Cerebellar nuclear complex (tissue), 1 donor: ENCODE measurements at places on chromosomes 3 and 15.
A peak's percentile ranks its signal among the peaks of the same experiment; 100 is the strongest.

DNA sequence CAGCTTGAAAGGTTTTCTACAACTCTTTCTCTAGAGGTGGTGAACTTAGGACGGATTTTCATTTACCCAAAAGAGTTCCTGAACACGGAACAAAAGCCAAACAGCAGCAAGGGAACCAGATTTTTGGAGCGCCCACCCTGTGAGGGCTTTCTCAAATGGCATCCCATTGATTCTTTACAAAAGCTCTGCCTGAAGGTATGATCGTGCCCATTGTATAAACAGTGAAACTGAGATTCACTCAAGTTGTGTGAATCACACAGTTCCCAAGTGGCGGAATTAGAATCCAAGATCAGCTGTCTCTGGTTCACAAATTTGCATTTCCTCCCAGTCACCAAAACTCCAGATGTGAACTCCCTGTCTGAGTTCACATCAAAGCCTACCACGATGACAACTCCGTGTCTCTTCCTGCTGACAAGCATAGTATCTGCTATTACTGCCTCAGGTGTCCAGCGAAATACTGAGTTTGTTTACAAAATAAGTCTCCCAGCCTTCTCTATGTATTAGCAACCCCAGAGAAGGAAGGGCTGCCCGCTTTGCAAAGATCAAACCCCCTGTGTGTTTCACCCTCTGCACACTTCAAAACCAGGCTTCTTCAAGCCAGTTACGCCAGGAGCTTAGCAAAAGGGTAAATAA lies 235.9 kb upstream of the ST8SIA2 start:
- DNase-seq, result no peak

- no peak for DNase-seq
Observed at GRCh38 chr15:89231832-89232231, 10.5 kb upstream of the RLBP1 start.

- DNase-seq, result no peak
Observed at GRCh38 chr15:50940506-50940905, 32.0 kb downstream of the AP4E1 start.

- DNase-seq, result no peak
Observed at GRCh38 chr3:11434017-11434526, 161.9 kb downstream of the ATG7 start.

GRCh38 chr3:30581067-30581585 lies 25.3 kb upstream of the TGFBR2 start:
- DNase-seq, result no peak

- DNase-seq, result no peak
Observed at GRCh38 chr15:40985541-40986330, 32.5 kb downstream of the CHAC1 start.

DNA sequence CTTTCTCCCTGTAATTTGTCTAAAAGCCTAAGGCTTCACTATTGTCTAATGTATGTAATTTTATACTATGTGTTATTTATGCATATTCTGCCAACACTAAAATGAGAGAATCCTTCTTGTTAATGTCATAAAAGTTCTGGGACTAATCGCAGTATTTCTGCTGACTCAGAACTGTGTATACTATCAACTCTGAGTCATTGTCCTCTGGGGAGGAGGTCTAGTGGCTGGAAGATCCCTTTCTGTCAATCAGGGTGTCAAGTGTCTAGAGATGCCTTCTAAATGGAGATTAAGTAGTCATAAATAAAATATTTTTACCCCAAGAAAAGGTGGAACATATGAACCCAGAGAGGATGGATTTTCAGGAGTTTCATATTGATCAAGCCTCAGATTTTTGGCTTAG lies 473.4 kb downstream of the AGBL1 start:
- DNase-seq, result no peak

DNA sequence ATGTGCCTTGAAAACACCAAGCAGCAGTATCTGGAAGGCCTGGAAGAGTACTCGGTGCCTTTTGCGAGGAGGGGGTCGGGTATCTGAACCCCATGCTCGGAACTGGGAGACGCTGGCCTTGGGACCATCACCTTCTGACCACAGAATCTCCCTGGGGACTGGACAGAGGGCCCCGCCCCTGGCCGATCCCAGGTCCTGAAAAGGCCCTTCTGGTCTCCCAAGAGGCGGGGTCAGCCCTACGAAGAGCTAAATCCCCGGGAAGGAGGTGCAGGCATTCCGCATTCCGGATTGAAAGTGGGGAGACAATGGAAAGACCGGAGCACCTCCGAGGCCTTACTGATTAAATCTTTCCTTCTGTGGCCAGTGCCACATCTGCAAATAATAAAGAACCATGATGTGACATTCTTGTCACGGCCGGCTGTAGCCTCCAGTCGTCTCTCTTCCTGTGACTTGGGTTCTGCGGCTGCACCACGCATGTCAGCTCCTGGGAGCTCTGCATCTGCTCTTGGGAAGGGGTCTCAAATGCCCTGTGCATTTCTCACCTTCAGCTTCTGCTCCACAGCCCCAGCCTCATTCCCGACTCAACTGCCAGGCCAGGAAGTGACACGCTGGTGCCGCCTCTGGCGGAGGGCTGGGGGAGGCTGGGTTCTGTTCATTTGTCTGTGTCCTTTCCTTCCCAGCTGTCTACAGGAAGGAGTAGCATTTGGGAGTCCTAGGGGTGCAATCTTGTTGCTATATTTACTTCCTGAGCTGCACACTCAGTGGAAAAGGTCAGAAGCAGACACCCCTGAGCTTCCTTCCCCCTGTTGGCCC lies 173.5 kb downstream of the KLF13 start:
- DNase-seq, result no peak

- DNase-seq, result no peak
Observed at GRCh38 chr15:50339717-50340116, 15.3 kb downstream of the GABPB1 start.

GRCh38 chr15:75069301-75069925 lies 46.0 kb downstream of the PPCDC start:
- no peak for DNase-seq

DNA sequence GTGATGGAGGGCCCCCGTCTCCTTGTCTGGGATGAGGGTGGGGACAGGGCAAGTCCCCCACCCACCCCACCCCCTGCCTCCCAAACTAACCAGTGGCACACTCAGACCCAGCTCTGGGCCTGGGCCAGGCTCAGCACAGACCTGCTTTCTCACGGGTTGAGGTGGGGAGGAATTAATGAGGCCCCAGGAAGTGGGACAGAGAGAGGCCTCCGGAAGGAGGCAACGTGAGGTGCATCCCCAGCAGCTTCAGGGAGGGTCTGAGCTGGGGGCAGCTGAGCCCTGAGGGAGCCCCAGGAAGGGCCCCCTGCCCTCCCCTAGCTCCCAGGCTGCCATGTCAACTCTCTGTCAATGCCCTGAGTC lies 15.0 kb upstream of the GNAI2 start:
- DNase-seq, result no peak

DNA sequence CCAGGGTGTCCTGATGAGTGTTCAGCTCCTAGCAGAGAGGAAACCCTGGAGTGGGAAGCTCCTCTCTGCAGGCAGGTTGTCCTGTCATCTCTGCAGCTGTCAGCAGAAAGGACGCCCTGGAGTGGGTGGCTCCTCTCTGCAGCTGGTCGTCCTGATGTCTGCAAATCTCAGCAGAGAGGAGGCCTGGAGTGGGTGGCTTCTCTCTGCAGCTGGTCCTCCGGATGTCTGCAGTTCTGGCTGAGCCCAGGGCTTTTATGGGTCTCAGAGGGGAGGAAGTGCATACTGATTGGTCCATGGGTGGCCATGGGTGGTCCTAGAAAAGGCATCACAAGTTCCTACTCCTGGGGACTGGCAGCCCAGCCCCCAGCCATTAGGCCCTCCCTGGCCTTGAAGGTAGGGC lies 102.6 kb upstream of the BNIP2 start:
- no peak for DNase-seq

- DNase-seq, result no peak
Observed at GRCh38 chr3:104598848-104599511, 767.7 kb upstream of the ALCAM start.

- no peak for DNase-seq
Observed at GRCh38 chr3:75220932-75221331, 443.2 kb upstream of the FRG2C start.

DNA sequence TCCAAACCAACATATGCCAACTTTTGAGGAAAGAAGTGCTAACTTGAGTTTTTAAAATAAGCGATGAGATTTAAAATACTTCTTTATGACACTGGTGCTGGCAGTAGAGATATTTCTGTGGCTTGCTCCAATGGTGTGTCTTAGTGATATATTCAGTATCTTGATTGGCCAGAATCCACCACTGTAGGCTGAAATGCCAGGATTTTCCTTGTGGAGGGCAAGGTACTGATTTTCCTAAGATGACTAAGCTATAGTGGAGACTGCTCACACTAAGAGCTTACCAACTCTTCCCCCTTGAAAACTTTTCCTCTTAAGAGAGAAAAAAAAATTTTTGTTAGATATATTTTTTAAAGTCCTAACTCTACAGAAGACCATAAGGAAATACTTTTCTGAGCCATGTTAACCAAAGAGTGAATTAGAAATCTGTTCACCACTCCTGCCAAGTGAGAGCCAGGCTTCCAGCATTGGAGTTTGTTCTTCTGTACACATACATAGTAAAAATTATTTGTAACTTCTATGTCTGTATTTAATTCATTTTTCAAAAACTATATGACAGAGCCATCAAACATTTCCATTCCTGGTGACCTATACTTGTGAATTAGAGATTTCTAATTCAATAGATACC lies 109.1 kb downstream of the PPP2R3A start:
- no peak for DNase-seq

- DNase-seq, result no peak
Observed at GRCh38 chr3:121681792-121682191, 21.1 kb upstream of the HCLS1 start.

- no peak for DNase-seq
Observed at GRCh38 chr3:106748472-106749262, 628.6 kb upstream of the CCDC54 start.

- no peak for DNase-seq
Observed at GRCh38 chr3:44111482-44111881, 130.2 kb upstream of the TOPAZ1 start.

DNA sequence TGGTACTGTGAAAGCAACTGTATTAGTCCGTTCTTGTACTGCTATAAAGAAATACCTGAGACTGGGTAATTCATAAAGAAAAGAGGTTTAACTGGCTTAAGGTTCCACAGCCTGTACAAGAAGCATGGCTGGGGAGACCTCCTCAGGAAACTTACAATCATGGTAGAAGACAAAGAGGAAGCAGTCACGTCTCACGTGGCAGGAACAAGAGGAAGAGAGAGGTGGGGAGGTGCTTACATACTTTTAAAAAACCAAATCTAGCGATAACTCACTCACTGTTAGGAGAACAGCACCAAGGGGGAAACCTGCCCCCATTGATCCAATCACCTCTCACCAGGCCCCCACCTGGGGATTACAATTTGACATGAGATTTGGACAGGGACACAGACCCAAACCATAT lies 48.9 kb downstream of the IQGAP1 start:
- no peak for DNase-seq

GRCh38 chr3:13042127-13042701 lies 31.0 kb downstream of the IQSEC1 start:
- DNase-seq, result no peak

GRCh38 chr3:11641316-11641682 lies 2.4 kb downstream of the VGLL4 start:
- no peak for DNase-seq

- peak; percentile 58 for DNase-seq
Observed at GRCh38 chr15:50908209-50909009, at the start of gene AP4E1. TSS of gene AP4E1 (plus strand) at chr15:50908683. CDS start at chr15:50908779, 96 bp downstream.

DNA sequence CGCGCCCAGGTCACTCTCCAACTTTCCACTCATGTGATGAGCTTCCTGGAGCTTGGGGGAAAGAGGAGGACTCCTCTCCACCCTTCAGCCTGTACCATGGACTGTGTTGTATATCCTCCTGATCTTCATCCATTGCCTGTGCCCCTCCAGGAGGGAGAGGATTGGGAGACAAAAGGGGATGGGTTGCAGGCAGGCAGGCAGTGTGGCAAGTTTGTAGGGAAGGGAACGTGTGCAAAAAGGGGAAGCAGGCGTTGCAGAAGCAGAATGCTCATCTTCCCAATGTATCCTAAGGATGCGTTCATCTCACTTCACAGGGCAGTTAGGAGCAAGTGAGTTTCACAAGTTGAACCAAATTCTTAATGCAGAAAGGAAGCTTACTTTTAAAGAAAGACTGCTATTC lies 28.1 kb upstream of the GHSR start:
- no peak for DNase-seq

- no peak for DNase-seq
Observed at GRCh38 chr3:190076136-190076535, 44.6 kb downstream of the P3H2 start.

- DNase-seq, result peak; percentile 50
Observed at GRCh38 chr3:32109256-32109655, 2.8 kb downstream of the GPD1L start.

DNA sequence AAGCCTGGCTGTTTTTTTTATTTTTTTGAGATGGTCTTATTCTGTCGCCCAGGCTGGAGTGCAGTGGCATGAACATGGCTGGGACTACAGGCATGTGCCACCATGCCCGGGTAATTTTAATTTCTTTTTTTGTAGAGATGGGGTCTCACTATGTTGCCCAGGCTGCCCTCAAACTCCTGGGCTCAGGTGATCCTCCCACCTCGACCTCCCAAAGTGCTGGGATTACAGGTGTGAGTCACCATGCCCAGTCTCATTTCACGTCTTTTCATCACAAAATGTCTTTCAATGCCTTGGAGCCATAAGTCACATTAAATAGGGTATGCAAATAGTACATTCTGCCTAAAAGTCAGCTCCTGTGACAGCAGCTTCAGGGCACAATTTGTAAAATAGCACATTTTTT lies 52.8 kb downstream of the SOX2 start:
- DNase-seq, result no peak

GRCh38 chr3:102233881-102234280 lies 200.9 kb upstream of the ZPLD1 start:
- DNase-seq, result no peak

DNA sequence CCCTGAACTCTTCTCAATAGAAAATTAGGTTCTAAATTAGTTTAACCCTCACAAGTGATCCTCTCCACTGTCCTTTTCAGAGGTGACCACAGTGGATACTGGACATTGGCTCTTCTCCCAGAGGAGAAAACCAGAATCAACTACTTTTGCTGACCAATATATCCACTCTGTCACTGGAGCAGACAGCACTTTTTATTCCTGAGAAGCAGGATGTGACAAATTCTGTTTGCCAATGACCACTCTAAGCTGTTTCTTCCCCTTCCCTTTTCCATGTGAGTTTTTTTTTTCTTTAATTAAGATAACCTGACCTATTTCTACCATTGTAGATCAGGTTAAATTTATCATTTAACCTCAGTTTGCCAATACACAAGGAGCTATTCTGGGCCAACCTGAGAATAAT lies 79.7 kb upstream of the ZNF280D start:
- DNase-seq, result no peak

DNA sequence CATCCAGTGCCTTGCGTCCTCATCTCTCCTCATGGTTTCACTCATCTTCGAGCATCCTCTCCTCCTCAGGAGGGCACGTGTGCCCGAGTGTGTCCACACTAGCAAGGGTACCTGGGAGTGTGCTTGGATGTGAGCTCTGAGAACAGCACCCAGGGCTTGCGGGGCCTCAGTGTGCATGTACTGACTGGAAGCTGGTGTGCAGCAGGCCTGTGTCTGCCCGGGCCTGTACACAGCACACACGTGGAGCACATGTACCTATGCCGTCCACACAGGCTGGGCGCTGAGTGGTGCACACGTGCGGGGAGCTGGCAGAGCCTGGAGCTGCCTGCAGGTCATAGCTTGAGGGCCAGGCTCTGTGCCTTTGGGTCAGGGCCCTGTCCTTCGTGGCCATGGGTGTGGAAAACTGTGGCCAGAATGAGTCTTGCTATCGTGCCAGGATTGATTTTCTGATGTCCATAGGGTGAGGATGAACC lies 34.9 kb downstream of the TSPAN3 start:
- no peak for DNase-seq

- no peak for DNase-seq
Observed at GRCh38 chr3:197541756-197542539, 13.8 kb downstream of the BDH1 start.
